ENCODE measurements at places on chromosomes 2 and 18. TPM values are rescaled to one million over a fixed set of nuclear protein-coding genes. Genes with fewer than 3 reads are reported as not detected.

SERPINB3 gene
- not detected for total RNA-seq

ZNF407 gene
- 46.0 TPM for total RNA-seq

KLHL41 gene
- total RNA-seq: 2.8 TPM

DNAJC5G gene
- not detected for total RNA-seq

HPCAL1 gene
- total RNA-seq: 23.5 TPM

REG3A gene
- total RNA-seq: not detected

C18orf63 gene
- total RNA-seq: not detected

DAW1 gene
- 2.5 TPM for total RNA-seq

GTF2A1L gene
- total RNA-seq: 1.6 TPM

DCC gene
- 24.1 TPM for total RNA-seq

GPBAR1 gene
- not detected for total RNA-seq

AQP12A gene
- total RNA-seq: not detected

CXCR1 gene
- 0.31 TPM for total RNA-seq

SERPINB12 gene
- total RNA-seq: not detected
